Skeletal muscle cell (primary cell): ENCODE measurements at places on chromosomes 1 and 21.

DNA sequence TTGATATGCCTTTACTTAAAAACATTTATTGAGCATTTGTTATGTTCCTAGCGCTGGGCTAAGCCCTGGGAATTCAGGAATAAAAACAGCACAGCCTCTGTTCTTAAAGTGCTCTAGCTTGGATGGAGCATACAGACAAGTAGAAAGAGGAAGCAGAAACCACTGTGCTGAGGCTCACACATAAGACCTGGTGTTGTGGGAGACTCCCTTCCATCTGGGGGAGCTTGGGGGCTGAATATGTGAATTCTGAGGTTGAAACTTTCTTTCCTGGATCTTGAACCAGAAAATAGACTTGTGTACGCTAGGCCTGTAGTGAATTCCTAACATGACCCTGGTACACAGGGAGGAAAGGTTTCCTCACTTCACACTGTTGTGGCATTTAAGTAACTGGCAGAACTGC lies 209.9 kb downstream of the ZNF326 start:
- no peak for DNase-seq

DNA sequence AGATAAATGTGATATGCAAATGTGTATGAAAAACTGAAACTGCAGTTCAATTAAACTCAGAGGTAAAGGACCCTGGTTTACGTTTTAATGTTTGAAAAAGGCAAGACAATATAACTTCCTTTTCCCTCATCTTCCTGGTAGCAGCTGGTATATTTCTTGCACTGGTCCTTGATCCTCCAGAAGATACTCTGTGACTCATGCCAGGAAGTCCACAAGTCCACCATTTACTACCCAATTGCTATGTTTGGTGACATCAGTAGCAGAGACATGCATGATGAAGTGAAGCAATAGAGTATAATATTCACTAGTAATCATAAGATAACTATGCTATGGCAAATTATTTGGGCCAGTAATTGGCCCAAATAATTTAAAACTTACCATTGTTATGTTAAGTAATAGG lies 774.5 kb upstream of the NEGR1 start:
- no peak for DNase-seq

- no peak for DNase-seq
Observed at GRCh38 chr1:84896279-84896678, 3.3 kb upstream of the LPAR3 start.

DNA sequence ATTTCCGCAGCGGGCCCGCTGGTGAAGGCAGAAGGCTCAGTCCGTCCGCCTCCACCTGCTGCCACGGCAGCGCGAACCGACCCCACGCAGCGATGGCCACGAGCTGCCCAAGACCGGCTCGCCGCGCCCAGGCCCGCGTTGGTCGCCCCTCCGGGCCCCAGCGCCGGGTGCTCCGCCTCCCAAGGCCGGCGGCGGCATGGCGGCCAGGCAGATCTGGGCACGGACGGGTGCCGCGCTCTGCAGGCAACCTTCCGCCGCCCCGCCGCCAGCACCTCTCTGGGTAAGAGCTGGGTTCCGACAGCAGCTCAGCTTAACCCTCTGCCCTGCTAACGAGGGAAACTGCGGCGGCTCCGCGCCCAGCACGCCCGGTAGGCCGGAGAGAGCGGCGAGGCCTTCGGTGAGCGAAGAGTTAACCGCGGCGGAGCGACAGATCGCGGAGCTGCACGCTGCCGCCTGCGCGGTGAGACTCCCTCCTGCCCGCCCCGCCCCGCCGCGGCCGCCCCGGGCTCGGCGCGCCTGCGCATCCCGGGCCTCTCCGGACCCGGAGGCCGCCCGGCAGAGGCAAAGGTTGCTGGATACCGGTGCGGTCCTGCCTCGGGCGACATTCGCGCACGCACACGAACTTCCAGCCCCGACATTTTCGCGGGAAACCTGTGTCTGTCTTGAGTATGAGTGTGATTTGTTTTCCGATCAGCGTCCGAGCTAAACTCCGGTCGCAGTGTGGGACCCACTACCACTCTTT lies at the start of gene C1orf53:
Gene C1orf53 (plus strand): TSS at position 177 of the 742 bp plus-strand sequence. CDS start 20 bp downstream, at position 197.
- DNase-seq: peak; percentile 58
